Left colon (tissue), 2 donors: ENCODE measurements at places on chromosomes 7 and 10.

DNA sequence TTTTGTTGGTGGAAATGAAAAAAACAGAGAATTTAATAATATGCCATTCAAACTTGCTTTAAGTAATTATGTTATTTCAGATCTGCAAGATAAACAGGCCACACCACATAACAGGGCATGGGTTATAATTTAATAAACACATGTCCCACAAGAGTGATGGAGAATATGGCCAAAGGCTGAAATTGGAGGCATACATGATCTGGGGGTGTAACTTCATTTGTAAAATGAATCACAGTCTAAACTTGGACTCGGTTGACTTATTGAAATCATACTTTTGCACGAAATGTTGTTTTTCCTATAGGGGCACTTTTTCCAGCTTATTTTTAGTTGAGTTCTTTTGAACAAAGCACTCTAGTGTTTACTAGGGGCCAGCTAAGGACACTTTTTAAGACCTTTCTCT, 151.6 kb downstream of the TMEM26 start:
- DNase-seq: no peak

DNA sequence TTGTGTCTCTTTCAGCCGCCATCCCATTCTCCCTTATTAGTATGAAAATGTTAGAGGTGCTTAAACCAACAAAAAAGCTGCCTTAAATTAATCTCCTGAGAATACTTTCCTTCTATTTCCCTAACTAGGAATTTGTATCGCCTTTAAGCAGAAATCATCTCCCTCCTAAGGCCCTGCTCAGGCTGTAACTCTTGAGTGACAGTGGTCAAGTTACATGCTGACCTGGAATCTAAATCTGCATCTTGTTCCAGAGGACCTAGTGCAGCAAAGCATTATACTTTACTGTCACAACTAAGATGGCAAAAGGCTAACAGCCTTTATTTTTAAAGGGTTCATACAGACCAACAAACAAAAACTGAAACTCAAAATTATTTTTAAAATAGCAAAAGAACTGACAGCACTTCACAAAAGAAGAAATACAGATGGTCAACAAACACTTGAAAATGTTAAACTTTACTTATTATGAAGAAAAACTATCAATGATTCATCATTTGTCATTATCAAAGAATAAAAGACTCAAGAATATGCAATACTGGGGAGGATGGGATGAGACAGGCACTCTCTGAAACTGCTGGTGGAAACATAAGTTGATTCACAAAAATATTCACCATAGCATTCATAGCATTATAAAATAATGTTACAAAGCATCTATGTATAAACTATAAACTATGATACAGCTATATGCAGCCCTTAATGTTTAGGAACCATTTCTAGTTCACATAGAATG, 11.0 kb downstream of the CYREN start:
- DNase-seq: no peak

GRCh38 chr10:107418085-107418806, 253.7 kb upstream of the SORCS1 start:
- no peak for DNase-seq

GRCh38 chr10:1731592-1731991, 5.7 kb downstream of the ADARB2 start:
- no peak for DNase-seq

GRCh38 chr10:26507441-26507840, 69.3 kb downstream of the APBB1IP start:
- DNase-seq: no peak

- DNase-seq: no peak
These were observed 5.1 kb downstream of the BICC1 start for GRCh38 chr10:58517491-58518355.

DNA sequence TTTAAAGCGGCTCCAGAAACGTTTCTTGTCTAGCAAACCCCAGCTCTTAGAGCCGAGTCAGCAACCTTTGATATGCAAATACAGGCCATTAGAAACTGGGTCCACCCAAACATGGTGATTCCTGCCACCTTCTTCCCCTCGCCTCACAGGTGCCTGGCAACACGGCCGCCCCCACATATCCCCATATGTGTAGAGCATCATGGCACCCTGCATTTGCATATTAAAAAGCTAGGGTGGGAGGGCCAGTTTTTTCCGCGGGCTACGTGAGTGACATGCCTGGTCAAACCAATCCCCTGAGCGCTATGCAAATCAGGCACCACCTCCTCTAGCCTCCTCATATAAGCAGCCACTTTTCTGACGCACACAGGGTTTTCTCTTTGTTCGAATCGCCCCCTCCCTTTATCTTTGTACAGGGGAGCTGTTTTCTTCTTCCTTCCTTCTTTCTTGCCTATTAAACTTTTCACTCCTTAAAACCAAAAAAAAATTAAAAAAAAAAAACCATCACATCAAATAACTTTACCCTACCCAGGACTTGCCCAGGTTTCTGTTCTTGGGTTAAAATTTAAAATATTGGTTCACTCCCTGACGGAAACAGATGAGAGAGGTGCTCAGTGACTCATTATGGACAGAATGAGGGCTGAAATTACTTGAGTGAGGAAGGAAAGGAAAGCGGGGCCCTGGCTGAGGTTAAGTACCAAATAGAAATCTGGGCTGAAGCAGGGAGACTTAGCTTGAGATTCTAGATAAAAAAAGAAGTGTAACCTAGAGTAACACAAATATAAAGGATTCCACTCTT, 59.8 kb downstream of the COA1 start:
- DNase-seq: no peak

- DNase-seq: no peak
These were observed 9.3 kb downstream of the ZNF212 start for GRCh38 chr7:149248777-149249176.

DNA sequence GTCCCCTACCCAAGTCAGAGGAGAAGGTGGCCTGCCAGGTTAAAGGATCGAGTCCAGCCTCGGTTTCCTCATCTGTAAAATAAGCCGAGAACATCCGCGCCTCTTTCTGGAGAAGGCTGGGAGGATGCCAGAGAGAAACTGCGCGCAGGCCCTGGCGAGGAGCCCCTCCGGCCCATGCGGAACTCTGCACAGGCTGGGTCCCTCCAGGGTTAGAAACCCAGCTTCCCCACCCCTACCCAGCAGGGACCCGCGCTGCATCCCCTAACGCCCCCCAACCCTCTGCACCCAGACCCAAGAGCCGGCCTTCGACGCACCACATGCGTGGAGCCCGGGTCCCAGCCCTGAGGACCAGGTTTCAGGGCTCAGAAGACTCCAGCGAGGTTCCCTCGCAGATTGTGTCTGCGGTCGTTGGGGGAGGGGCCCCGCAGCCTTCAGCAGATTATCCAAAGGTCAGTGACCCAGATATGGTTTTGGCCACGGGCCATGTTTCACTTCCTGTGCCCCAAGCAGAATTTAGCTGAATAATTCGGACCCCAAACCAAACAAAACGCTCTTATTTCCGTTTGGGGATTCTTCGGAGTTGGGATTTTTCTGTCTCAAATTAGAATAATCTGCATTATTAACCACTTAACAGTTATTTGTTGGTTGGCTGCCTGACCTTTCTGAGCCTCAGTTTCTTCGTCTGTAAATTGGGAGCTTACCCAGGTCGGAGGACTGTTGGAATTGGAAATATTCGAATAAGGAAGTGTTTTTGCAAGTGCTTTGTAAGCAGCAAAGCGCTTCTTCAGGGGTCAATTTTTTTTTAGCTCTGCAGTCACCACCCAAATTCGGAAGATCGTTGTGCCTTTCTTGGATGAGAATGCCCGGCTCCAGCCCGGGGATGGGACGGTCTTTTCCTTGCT, 167.7 kb downstream of the UBE2H start:
- DNase-seq: peak; percentile 41

GRCh38 chr7:109873296-109873695, 1217.6 kb upstream of the LRRN3 start:
- DNase-seq: peak; percentile 68

GRCh38 chr7:11298220-11298619, 324.5 kb downstream of the PHF14 start:
- DNase-seq: no peak

DNA sequence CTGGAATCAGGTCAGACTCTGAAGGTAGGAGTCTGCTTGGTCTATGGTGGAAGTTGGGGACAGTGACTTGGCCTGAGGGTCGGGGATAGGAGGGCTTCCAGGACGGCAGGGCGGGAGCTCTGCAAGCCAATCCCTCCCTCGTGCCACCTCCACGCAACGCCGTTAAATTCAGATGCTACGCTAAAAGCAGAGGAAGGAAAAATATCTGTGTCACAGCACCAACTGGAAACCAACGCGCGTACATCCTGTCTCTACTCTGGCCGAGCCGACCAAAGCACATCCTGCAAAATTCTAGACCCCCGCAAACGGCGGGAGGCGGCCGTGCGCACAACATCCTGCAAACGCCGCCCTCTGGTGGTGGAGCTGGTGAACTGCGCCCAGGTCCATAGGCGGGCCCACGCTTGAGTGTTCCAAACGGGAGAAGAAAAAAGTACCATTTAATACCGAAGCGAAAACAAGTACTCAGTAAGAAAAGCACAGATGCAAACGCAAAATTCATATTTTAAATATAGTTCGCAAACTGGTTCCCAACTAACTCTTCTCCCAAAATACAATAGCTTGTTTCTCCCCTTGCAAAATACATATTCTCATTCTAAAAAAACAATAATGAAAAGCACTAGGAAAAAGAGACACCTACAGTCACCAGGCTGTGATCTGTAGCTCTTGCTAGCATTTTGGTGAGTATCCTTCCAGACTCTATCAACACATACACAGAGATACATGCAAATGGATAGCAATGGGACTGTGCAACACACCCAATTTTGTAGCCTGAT, 45.7 kb upstream of the HSPA12A start:
- DNase-seq: peak; percentile 73

- no peak for DNase-seq
These were observed 5.9 kb upstream of the MAPK8 start for GRCh38 chr10:48300556-48300955.

GRCh38 chr7:116259871-116260440, 49.6 kb downstream of the TES start:
- DNase-seq: no peak

DNA sequence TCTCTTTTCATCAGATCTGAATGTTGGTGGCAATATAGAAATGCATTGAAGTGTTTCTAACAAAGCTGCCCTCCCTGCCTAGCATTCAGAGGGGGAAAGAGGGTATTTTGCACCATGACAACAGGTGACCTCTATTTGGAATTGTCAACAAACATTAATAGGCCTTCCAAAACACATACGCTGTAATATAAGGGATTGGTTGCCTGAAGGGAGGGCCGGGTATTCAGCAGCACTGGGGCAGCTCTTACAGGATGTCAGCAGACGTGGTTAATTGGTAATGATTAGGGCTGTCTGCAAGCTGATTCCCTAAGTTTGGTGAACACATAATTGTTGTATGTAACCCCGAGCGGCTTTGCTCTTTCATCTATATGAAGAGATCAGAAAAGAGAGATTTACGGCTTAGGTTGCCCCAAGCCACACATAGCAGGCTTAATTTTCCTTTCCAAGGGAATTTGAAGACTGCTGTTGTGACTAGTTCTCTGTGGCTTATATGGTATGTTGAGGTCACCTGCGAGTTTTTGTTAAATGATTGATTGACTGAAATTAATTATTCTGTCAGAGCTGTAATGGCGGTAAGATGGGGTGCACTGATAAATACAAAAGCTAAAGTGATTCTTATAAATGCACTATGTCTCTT, 759.3 kb downstream of the LRMDA start:
- no peak for DNase-seq

- DNase-seq: no peak
These were observed 1041.8 kb downstream of the SORCS3 start for GRCh38 chr10:105682911-105683310.

- DNase-seq: no peak
These were observed 355.7 kb upstream of the AKR1E2 start for GRCh38 chr10:4470231-4470835.

- no peak for DNase-seq
These were observed 29.4 kb downstream of the CPA1 start for GRCh38 chr7:130409712-130410072.

- peak; percentile 13 for DNase-seq
These were observed 1.5 kb downstream of the KCP start for GRCh38 chr7:128908750-128909624.

DNA sequence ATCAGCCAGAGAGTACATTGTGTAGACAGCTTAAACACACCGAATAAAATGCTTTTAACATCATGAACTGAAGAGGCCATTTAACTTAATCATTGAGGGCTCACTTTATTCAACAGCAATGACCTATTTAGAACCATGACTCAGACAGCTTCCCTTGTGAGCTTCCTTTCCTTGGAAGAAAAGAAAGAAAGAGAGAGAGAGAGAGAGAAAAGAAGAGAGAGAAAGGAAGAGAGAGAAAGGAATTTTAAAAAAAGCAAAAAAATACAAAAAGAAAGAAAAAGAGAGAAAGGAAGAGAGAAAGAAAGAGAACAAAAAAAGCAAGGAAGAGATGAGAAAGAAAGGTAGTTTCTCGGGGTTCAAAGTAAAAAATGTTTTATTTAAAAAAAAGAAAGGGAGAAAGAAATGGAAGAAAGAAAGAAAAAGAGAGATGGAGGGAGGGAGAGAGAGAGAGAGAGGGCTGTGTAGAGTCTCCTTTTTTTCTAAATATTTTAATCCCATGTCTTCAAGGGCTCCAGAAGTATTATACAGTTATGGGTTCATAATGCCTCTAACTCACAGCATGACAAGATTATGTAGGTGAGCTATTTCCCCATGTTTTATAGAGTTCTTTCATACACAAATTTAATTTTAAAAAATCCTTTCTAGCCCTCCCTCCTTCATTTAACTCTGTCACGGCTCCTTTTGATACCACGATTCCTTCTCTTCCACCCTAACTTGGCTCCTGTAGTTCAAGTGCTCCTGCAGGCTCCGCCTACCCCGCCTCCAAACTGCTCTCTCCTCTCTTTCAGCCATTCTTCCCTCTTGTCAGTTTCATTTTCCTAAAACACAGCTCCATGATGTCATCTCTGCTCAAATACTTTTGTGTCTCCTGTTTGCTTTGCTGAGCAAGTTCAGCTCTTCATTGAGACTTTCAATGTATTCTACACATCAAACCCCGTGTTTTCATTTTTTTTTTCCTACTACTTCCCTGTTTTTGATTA, 85.5 kb downstream of the PRTFDC1 start:
- peak; percentile 44 for DNase-seq

DNA sequence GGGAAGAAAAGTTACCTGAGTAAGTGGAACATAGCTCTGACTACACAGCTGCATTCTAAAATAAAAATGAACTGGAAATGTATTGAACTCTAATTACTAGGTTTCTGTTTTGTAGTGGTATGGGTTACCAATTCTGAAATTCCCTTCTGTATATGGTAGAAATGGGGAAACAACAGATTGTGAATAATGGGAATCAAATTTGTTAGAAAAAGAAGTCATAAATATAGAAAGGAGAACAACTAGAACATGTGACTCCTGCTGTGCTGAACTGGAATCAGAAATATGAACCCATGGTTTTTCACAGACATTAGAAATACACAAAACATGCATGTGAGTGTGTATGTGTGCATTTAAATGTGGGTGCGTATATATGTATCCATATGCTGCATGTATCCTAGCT, 27.0 kb downstream of the MCMBP start:
- DNase-seq: no peak
